ENCODE measurements at places on chromosomes 12 and 14.

DNA sequence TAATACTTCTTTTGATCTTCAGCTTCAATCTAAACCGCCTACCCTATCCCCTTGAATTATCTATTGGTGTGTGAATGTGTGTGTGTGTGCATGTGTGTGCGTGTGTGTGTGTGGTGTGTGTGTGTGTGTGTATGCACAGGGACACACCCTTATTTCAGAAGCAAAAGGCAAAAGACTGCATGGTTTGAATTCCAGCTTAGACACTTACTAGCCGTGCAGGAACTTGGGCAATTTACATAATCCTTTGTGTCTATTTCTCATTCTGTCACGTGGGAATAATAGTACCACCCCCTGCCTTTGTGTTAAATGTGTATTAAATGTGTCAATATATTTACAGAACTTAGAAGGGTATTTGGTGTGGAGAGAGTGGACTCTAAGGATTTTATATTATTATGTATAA is 251.7 kb downstream of the TMEM132C start:
- DNase-seq, result no peak

DNA sequence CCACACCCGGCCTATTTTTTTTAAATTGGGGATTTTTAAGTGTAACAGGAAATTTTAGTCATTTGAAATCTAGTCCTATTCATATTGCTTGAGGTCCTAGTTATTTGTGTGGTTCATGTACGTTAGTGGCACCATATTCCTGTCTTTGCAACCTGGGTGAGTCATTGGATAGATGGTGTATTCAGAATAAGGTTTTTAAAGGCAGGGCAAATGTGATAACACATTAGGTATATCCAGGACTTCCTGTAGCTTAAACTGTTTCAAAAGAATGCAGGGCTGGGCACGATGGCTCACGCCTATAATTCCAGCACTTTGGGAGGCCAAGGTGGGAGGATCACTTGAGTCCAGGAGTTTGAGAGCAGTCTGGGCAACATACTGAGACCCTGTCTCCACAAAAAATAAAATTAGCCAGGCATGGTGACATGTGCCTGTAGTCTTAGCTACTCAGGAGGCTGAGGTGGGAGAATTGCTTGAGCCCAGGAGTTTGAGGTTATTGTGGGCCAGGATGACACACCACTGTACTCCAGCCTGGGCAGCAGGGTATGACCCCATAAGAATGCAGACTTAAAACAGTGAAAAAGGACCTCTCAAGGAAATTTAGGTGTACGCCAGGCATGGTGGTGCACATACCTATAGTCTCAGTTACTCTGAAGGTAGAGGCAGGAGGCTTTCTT is 8.1 kb downstream of the ATP6V0A2 start:
- no peak for DNase-seq

- DNase-seq, result no peak
These were observed 10.0 kb downstream of the INF2 start for GRCh38 chr14:104699426-104699748.

GRCh38 chr12:84767079-84767478 is 145.5 kb downstream of the SLC6A15 start:
- no peak for DNase-seq

- DNase-seq, result peak; percentile 78
These were observed 60.4 kb upstream of the ARID2 start for GRCh38 chr12:45669093-45669492.

- DNase-seq, result no peak
These were observed 16.1 kb downstream of the AICDA start for GRCh38 chr12:8596561-8596960.

GRCh38 chr12:104226672-104227071 is 11.1 kb downstream of the TXNRD1 start:
- no peak for DNase-seq

- peak; percentile 26 for DNase-seq
These were observed 404.8 kb downstream of the ATP23 start for GRCh38 chr12:58346032-58346632.

DNA sequence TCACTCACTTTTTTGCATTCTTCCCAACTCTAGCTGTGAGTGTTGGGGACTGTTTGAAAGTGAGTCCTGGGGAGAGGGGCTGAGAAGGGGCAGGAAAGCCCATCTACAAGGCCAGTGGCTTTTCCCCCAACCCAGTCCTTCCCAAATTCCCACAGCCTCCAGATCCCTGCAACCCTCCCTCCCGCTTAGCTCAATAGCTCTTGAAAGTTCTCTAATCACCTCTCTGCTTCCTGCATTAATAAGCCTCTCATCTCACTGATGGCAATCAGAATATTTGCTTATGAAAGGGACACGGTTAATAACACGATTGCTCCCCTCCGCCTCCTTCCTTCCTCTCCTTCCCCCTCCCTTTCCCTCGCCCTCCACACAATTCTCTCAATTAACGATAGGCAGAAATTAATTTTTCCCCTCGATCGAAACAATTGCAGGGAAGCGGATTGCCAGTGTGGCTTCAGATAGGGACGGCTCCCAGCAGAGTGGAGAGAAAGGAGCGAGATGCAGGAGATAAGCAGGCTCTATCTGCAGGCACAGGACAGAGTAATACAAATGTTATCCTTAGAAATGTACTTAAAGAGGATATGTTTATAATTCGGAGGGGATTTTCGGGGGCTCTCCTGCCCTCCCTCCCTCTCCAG is 15.1 kb upstream of the GPATCH2L start:
- no peak for DNase-seq

DNA sequence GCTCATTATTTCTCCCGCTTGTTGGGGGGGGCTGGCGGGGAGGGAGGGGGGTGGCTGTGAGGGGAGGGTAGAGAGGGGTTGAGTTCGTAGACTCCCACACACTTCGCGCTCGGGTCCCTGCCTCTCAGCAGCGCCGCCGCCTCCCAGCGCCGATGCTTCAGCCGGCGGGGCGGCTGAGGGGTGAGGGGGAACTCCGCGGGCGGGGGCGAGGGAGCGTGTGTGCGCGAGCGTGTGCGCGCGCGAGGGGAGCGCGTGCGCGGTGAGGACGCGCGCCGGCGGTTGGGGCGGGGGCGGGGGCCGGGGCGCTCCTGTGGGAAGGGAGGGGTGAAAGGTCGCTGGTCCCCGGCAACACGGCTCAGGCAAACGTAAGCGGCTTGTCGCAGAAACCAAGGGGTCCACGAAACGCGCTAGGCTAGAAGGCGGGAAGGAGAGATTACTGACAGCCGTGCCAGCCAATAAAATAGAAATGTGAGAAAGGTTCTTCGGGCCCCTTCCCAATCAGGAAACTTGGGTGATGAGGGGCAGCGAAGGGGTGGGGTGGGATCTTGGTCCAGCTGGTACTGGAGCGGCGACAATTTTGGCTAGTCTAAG is 343 bp upstream of the NOVA1 start:
- DNase-seq, result no peak

DNA sequence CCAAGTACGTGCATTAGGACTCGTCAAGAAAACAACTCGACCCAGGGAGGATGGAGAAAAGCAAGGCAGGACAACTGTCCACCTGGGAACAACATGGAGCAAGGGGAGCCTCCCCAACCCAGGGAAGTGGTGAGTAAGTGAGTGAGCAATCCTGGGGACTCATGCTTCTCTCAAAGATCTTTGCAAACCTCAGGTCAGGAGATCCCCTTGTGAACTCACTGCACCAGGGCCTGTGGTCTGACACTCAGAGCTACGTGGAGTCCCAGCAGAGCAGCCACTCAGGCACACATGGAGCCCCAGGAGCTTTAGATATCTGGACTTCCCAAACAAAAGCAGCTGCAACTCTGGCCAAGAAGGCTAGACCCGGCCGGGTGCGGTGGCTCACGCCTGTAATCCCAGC is 12.2 kb upstream of the OR5AU1 start:
- DNase-seq, result no peak

All from CD4-positive, CD25-positive, alpha-beta regulatory T cell (primary cell).